Large intestine (tissue), 12 donors: ENCODE measurements at places on chromosomes 11 and 22.

- DNase-seq: no peak
Observed at GRCh38 chr11:21634491-21634890, 558.4 kb upstream of the ANO5 start.

GRCh38 chr22:27116312-27117086 is 459.1 kb downstream of the MIAT start:
- peak; percentile 32 for DNase-seq

GRCh38 chr11:62600367-62601121 is 1.1 kb downstream of the MTA2 start:
- DNase-seq: no peak

DNA sequence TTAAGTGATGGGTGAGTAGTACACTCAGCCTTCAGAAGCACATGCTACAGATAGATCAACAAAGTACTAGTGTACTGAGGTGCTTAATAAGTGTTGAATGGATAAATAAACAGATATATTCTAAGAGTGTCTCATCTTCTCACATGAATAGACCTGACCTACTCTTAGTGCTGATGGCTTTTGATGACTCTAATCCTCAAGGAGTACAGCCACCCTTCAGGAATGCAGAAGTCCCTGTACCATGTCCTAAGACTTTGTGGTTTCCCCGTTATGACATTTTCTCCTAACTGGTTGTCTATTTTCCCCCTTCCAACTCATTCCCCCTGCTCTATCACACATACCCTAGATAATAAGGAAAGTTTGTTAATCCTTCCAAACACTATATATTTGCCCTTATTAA is 61.6 kb downstream of the C11orf65 start:
- no peak for DNase-seq

DNA sequence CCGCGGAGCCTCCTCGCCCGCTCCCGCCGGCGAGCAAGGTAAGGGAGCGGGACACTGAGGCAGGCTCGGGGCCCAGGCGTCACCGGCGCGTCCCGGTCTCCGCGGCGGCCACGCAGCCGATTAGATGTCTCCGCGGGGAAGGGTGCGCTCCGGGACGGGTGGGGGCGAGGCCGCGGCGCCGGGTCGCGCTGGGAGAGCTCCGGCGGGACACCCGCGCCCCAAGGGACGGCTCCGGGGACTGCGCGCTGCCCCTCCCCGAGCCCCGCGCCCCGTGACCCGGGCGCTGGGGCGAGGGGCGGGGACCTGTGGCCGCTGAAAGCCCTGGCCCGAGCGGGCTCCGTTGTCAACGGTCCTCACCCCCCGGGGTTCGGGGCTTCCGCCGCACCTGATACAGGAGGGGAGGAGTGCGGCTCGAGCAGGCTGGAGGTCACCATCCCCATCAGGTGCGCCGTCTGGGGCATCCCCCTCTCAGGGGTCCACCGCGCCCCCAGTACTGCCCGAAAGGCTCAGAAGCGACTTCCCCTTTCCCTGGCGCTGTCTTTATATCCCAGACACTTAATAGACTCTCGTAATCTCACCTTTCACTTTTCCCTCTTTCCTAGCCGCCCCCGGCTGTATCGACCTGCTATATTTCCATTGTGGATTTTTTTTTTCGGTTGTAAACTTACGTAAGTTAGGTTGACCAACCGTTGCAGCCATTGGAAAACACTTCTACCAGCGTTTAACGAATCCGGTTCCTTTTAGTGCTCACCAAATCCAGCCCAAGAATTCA is 573 bp downstream of the PPFIA1 start:
- DNase-seq: peak; percentile 33

DNA sequence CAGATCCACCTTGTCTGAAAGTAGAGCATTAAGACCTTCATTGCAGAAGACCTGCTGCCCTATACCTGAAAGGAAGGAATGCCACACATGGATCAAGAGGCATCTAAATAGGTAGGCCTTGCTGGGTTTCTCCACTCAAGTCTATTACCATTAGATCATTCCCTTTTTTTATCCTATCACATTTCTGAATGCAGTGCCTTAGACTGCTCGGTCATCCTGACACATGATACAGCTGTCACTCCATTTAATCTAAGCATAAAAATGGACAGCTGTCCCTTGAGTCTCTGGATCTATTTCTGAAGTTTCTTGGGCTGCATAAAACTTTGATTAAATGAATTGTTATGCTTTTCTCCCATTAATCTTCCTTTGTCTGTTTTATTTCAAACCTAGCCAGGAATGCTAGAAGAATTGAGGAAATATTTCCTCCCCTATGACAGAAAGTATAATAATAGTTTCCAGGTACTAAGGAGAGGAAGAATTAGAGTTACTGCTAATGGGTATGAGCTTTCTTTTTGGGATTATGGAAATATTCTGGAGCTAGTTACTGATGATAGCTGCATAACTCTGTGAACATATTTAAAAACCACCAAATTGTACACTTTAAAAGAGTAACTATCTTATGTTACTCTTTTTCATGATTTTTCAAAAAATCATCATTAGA is 88.0 kb downstream of the DLG2 start:
- no peak for DNase-seq

GRCh38 chr11:132301900-132302299 is 931.5 kb downstream of the NTM start:
- DNase-seq: no peak

DNA sequence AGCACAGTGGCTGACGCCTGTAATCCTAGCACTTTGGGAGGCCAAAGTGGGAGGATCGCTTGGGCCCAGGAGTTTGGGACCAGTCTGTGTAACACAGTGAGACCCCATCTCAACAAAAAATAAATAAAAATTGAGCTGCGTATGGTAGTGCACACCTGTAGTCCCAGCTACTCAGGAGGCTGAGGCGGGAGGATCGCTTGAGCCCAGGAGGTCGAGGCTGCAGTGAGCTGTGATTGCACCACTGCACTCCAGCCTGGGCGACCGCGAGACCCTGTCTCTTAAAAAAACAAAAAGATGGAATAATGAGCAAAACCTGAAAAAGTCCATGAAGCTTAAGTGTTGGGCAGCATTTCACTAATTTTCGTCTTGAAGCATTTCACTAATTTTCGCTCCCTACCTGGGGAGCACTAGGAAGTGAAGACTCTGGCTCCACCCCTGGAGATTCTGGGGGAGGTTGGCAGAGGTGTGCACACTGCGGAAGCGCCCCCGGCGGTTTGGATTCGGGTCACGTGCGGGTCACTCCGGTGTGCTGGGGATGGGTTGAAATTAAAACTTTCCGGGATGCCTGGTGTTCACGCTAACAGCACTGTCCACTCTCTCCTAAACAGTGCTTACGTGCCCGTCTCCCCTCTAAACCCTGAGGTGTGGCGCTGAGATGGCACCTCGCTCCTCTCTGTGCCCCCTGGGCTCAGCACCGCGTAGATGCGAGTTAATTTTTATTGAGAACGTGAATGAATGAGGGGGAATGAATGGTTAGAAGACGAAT is 906 bp upstream of the NAA40 start:
- no peak for DNase-seq
